ENCODE measurements at places on chromosomes 6 and 20. TPM values are rescaled to one million over a fixed set of nuclear protein-coding genes. Genes with fewer than 3 reads are reported as not detected.

GRCh38 chr6:137744877-137745276 lies 122.2 kb upstream of the TNFAIP3 start:
- no peak overlapping the region for H3K4me3 ChIP-seq
- no peaks in the 10 kb centered on the region for H3K36me3 ChIP-seq
- H3K27ac ChIP-seq: peak overlapping the region; percentile 49
- peaks cover 6% of the 10 kb centered on the region for H3K4me1 ChIP-seq
- no peaks in the 10 kb centered on the region for H3K27me3 ChIP-seq
- DNase-seq: no peak

DNA sequence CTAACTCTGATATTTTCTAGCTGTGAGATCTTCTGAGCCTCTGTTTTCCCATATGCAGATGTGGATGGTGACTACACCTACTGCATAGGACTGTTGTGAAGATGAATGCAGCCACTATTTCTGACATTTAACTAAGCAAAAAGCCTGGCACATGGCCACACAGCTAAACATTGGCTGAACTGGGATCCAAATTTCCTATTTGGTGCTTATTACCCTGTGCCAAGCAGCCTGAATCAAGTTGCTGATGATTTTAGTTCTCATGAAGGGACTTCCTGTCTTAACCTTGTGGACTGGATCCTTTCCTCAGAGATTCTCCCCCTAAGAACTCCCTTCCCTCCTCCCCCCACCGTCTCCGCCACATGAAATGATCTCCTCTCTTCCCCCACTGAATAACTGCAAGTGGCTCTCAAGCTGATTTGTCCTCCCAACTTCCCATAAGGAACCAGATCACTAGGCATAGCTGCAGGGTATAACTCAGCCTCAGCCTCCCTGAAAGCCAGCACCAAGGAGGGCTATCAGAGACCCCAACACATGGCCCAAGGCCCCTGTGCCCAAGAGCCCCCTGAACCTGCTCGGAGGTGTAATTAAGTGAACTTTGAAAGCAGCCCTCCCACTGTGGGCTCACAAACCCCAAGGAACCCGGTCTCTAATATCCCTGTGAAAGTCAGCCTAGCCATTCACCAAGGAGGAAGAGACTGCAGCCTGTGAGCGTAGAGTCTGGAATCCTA lies 55.7 kb downstream of the MAFB start:
- H3K4me1 ChIP-seq: no peaks in the 10 kb centered on the region
- no peak for DNase-seq
- no peaks in the 10 kb centered on the region for H3K36me3 ChIP-seq
- H3K27me3 ChIP-seq: peaks cover 19% of the 10 kb centered on the region
- no peak overlapping the region for H3K27ac ChIP-seq
- no peak overlapping the region for H3K4me3 ChIP-seq

DNA sequence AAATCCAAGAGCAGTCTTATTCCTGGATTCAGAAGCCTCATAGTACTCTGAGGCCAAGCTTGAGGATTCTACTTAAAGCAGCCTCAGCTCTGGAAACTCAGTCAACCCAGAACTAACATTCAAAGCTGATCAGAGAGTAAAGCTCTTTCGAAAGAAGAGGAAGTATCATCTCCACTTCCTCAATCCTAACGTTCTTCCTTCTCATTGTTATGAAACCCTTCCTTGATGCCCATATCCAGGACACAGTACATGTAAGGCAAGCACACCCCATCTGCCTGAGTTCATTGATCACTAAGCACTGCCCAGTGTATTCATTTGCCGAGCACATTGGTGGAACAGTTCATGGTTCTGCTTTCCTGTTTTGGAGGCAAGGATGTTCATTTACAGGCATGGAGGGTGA lies at the start of gene IPCEF1:
TSS of gene IPCEF1 (minus strand) at position 114 of the 400 bp plus-strand sequence. CDS start 90,856 bp downstream, outside the sequence.
- no peak within 1 kb of the TSS for H3K4me3 ChIP-seq
- H3K27me3 ChIP-seq: peaks cover 36% of the 10 kb centered on the region
- H3K36me3 ChIP-seq: no peaks in the 10 kb centered on the region
- H3K4me1 ChIP-seq: peaks cover 6% of the 10 kb centered on the region

- H3K27ac ChIP-seq: no peak overlapping the region
- H3K4me3 ChIP-seq: no peak overlapping the region
- no peaks in the 10 kb centered on the region for H3K27me3 ChIP-seq
- H3K36me3 ChIP-seq: peaks cover 2% of the 10 kb centered on the region
Measured at GRCh38 chr20:52422574-52423336, 231.2 kb upstream of the ZFP64 start.

DNA sequence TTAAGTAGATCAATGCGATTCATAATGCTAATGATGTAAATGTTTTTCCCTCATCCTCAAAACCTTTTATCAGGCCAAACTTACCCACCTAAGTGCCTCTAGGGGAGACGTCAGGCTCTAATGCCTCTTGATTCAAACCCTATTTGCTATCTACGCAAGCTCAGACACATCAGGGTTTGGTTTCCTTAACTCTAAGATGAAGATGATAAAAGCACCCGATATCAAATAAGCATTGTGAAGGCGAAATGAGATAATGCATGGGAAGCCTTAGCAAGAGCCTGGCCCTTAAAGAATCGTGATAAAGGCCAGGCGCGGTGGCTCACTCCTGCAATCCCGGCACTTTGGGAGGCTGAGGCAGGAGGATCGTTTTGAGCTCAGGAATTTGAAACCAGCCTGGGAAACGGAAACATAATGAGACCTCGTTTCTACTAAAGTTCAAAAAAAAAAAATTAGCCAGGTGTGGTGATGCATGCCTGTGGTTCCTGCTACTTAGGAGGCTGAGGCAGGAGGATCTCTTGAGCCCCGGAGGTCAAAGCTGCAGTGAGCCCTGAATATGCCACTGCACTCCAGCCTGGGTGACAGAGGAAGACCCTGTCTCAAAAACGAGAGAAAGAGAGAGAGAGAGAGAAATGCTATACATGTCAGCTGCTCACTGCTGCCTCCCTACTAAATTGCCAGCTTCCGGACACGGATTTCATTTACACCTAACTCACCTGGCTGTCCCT lies 13.5 kb downstream of the CNKSR3 start:
- no peaks in the 10 kb centered on the region for H3K36me3 ChIP-seq
- H3K27me3 ChIP-seq: peaks cover 28% of the 10 kb centered on the region
- DNase-seq: no peak
- H3K4me1 ChIP-seq: no peaks in the 10 kb centered on the region
- no peak overlapping the region for H3K4me3 ChIP-seq

GRCh38 chr20:31608251-31608945 lies 3.3 kb downstream of the ID1 start:
- peaks cover 23% of the 10 kb centered on the region for H3K4me1 ChIP-seq
- H3K36me3 ChIP-seq: no peaks in the 10 kb centered on the region
- no peak overlapping the region for H3K27ac ChIP-seq
- peaks cover 33% of the 10 kb centered on the region for H3K27me3 ChIP-seq

DNA sequence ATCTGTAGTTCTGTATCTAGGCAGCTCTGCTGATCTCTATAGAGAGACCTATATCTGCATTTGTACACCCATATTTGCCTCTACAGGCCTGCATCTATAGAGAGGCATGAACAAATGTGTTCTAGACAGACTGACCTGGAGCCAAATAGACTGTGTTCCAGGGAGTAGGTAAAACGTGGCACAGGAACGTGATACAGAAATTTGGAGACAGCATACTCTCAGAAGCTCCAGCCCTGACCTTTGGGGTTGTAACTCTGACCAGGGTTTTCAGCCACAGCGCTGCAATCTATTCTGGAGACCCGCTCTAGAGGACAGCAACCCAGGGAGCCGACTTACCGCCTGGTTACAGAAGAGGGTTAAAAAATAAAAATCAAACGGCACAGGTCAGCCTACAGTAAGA lies 983 bp downstream of the RBBP9 start:
- no peaks in the 10 kb centered on the region for H3K27me3 ChIP-seq
- peak overlapping the region; percentile 97 for H3K4me3 ChIP-seq
- peaks cover 15% of the 10 kb centered on the region for H3K4me1 ChIP-seq
- peak overlapping the region; percentile 93 for H3K27ac ChIP-seq
- peaks cover 5% of the 10 kb centered on the region for H3K36me3 ChIP-seq

DNA sequence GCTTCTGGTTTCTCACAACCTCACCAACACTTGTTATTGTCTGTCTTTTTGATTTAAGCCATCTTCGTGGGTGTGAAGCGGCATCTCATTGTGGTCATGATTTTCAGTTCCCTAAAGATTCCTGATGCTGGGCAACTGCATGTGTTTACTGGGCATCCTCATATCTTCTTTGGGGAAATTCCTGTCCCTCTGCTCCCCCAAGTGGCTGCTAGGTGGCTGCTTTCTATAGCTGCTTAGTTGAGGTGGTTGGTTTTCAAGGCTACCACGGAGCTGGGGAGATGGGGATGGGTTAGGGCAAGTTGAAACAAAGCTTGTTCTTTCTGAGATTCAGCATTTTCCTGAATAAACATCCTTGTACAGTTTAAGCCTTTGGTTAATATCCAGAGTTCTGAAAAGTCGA lies 403.9 kb upstream of the SULF2 start:
- H3K4me1 ChIP-seq: no peaks in the 10 kb centered on the region
- no peak overlapping the region for H3K27ac ChIP-seq
- no peak for DNase-seq
- H3K36me3 ChIP-seq: no peaks in the 10 kb centered on the region

- peaks cover 2% of the 10 kb centered on the region for H3K4me1 ChIP-seq
- H3K27me3 ChIP-seq: no peaks in the 10 kb centered on the region
- no peak for DNase-seq
- no peak overlapping the region for H3K27ac ChIP-seq
Measured at GRCh38 chr6:36818756-36819155, 20.5 kb downstream of the CPNE5 start.

DNA sequence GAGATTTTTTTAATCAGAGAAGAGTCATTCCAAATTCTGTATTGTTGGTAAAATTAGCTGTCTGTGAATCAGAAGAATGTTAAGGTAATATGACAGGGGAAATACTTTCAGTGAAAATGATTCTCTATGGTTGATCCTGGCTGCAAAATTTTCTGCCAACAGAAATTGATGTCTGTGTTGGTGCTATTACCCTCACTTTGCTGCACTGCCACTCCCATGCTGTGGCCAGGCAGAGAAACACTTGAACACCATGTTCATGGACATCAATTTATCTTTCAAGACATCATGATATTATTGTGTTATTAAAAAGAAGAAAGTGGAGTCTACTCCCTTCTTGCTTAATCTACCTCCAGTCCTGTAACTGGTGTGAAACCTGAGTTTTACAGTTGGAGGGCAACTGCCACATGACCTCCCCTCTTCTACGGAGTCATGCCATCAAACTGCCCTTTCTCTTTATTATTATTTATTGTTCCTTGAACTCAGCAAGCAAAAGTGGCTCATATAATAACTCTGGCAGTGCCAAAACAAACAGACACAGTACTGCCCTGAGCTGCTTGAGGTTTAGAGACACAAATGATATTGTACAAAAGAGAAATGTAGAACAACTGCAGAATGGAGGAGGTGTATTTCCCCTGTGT lies 288.0 kb upstream of the JAG1 start:
- H3K36me3 ChIP-seq: no peaks in the 10 kb centered on the region
- no peaks in the 10 kb centered on the region for H3K27me3 ChIP-seq

GRCh38 chr6:41002168-41002567 lies 36.9 kb downstream of the UNC5CL start:
- no peak overlapping the region for H3K27ac ChIP-seq
- H3K27me3 ChIP-seq: peaks cover 65% of the 10 kb centered on the region
- DNase-seq: no peak
- no peak overlapping the region for H3K4me3 ChIP-seq

DNA sequence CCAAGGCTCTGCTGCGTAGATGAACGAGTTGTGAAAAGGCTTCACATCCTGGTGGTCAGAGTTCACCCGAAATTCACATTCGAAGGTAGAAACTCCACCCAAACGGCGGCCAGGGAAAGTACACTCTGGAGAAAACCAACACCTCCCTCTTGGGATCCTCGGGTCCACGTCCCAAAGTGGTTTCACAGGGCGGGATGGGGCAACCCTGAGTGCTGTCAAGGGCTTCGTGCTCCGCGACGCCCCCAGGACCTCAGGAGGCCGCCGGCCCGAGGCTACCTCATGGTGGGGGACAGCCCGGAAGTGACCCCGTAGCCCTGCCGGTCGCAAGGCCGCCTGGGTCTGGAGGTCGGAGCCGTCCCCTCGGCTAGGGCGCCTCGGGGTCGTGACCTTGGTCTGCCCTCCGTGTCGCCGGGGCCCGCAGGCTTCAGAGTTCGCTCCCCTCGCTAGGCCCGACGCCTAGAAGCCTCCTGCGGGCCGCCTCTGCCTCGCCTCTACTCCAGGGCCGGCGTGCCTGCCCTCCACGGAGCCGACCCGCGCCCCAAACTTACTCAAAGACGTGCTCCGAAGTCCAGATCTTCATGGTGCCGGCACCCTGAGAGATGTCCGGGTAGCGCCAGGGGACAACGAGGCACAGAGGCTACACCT lies at the start of gene PRELID3B:
TSS of gene PRELID3B (minus strand) at position 636 of the 645 bp plus-strand sequence. CDS start at position 580, 56 bp downstream.
- peaks cover 38% of the 10 kb centered on the region for H3K4me1 ChIP-seq
- no peaks in the 10 kb centered on the region for H3K36me3 ChIP-seq
- peak within 1 kb of the TSS; percentile 92 for H3K27ac ChIP-seq

- no peaks in the 10 kb centered on the region for H3K4me1 ChIP-seq
- no peaks in the 10 kb centered on the region for H3K27me3 ChIP-seq
- H3K36me3 ChIP-seq: no peaks in the 10 kb centered on the region
Measured at GRCh38 chr6:133632206-133632605, 256.7 kb upstream of the TCF21 start.

GRCh38 chr6:148508401-148509041 lies 165.9 kb downstream of the SASH1 start:
- H3K4me3 ChIP-seq: no peak overlapping the region
- DNase-seq: no peak
- peak overlapping the region; percentile 3 for H3K27ac ChIP-seq
- H3K36me3 ChIP-seq: peaks cover 3% of the 10 kb centered on the region
- peaks cover 5% of the 10 kb centered on the region for H3K4me1 ChIP-seq

Gene TAP1
- total RNA-seq: 125 TPM

Gene C6orf58
- total RNA-seq: not detected

Gene CRISP3
- not detected for total RNA-seq

Gene GDAP1L1
- total RNA-seq: not detected
